ENCODE measurements at places on chromosomes 7 and 10. TPM values are rescaled to one million over a fixed set of nuclear protein-coding genes. Genes with fewer than 3 reads are reported as not detected.

LIPJ gene
- total RNA-seq, result 0.22 TPM

ATOH7 gene
- not detected for total RNA-seq

MKX gene
- total RNA-seq, result not detected

HIP1 gene
- 1.6 TPM for total RNA-seq

JAKMIP3 gene
- 0.16 TPM for total RNA-seq
